ENCODE measurements at places on chromosomes 11 and 22. TPM values are rescaled to one million over a fixed set of nuclear protein-coding genes. Genes with fewer than 3 reads are reported as not detected.

OR51M1 gene
- not detected for total RNA-seq

PSMA1 gene
- total RNA-seq: 367 TPM

DUSP8 gene
- total RNA-seq: 2.1 TPM

CCDC85B gene
- 81.3 TPM for total RNA-seq

PLEKHB1 gene
- total RNA-seq: 6.8 TPM

FAM83F gene
- total RNA-seq: 3.4 TPM

RASSF10 gene
- total RNA-seq: not detected

PNPLA5 gene
- total RNA-seq: not detected

OAF gene
- total RNA-seq: 3.0 TPM

SMIM35 gene
- not detected for total RNA-seq

USH1C gene
- not detected for total RNA-seq

C11orf98 gene
- total RNA-seq: 159 TPM

APIP gene
- total RNA-seq: 39.5 TPM

MRGPRE gene
- not detected for total RNA-seq

MRGPRX3 gene
- total RNA-seq: not detected

IGSF9B gene
- total RNA-seq: 46.5 TPM

RTN4RL2 gene
- total RNA-seq: 0.43 TPM

OR10AG1 gene
- not detected for total RNA-seq

TPCN2 gene
- total RNA-seq: 11.3 TPM

EMSY gene
- total RNA-seq: 19.7 TPM

PRDX5 gene
- total RNA-seq: 116 TPM

EXPH5 gene
- total RNA-seq: 2.5 TPM

CYTH4 gene
- 16.6 TPM for total RNA-seq

BARX2 gene
- total RNA-seq: 0.12 TPM

MAJIN gene
- total RNA-seq: not detected

HEPN1 gene
- not detected for total RNA-seq

MS4A2 gene
- total RNA-seq: not detected

NDUFA6 gene
- 117 TPM for total RNA-seq

PKDREJ gene
- total RNA-seq: not detected

VSIG10L2 gene
- not detected for total RNA-seq

ARFGAP2 gene
- total RNA-seq: 87.6 TPM

OR8D4 gene
- total RNA-seq: not detected

RCOR2 gene
- total RNA-seq: 0.58 TPM

SLC1A2 gene
- 0.08 TPM for total RNA-seq

ANKK1 gene
- total RNA-seq: 0.14 TPM

LSP1 gene
- 147 TPM for total RNA-seq

ENTHD1 gene
- total RNA-seq: 0.39 TPM

MS4A12 gene
- total RNA-seq: not detected

OR8G1 gene
- not detected for total RNA-seq

ACTN3 gene
- total RNA-seq: 0.12 TPM

KCNC1 gene
- not detected for total RNA-seq

EMID1 gene
- not detected for total RNA-seq

MMP7 gene
- not detected for total RNA-seq

YPEL1 gene
- total RNA-seq: 0.60 TPM
